ENCODE measurements at places on chromosomes 16 and 17. TPM values are rescaled to one million over a fixed set of nuclear protein-coding genes. Genes with fewer than 3 reads are reported as not detected.

- no peak for DNase-seq
These were observed 110.5 kb downstream of the HS3ST2 start for GRCh38 chr16:22924492-22924891.

The TMEM100 gene
- polyA plus RNA-seq: 8.8 TPM

- DNase-seq: no peak
These were observed 60.9 kb downstream of the CACNG1 start for GRCh38 chr17:67105213-67105612.

DNA sequence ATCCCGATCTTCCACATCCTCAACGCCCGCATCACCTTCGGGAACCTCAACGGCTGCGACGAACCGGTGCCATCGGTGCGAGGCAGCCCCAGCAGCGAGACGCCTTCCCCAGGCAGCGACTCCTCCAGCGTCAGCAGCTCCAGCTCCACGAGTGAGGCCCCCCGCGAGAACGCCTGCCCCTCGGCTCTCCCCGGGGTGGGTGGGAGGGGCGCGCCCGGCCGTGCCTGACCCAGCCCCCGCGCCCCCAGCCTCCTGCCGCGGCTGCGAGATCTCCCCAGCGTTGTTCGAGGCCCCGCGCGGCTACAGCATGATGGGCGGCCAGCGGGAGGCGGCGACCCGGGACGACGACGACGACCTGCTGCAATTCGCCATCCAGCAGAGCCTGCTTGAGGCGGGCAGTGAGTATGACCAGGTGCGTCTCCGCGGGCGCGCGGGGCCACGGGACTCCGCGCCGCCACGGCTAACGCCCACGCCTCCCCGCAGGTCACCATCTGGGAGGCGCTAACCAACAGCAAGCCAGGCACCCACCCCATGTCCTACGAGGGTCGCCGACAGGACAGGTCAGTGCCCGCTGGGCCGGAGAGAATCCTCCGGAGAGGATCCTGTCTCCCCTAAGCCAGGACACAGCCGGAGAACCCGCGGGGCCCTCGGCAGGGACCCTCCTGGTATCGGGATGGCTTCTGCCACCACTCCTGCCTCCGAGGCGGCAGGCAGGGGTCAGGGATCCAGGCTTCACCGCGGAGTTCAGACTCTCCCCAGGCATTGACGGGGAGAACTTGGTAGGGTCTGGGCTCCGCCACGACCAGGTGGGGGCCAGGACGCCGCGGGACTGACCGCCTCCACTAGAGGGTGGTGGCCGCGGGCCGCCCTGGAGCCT is 10.1 kb downstream of the CORO6 start:
- DNase-seq: no peak

Data from muscle of back (tissue), 13 donors.